Stomach (tissue), 19 donors: ENCODE measurements at places on chromosomes 2 and 18.

DNA sequence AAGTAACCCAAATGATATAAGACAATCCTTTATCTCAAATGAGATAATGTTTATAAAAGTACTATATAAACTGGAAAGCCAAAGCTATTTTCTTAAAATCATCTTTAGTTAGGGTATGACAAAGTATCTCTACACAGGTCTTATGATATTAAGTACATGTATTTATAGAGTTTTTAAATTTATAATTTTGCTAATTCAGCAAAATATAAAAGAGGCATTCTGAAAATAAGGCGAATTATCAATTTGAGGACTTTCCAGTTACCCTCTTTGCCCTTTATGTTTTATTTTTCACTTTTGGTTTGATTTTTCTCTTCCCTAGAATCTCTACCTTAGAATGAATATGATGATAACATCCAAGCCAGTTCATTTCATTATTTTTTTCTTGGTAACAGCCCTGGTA, 115.2 kb downstream of the ZNF521 start:
- DNase-seq = no peak

DNA sequence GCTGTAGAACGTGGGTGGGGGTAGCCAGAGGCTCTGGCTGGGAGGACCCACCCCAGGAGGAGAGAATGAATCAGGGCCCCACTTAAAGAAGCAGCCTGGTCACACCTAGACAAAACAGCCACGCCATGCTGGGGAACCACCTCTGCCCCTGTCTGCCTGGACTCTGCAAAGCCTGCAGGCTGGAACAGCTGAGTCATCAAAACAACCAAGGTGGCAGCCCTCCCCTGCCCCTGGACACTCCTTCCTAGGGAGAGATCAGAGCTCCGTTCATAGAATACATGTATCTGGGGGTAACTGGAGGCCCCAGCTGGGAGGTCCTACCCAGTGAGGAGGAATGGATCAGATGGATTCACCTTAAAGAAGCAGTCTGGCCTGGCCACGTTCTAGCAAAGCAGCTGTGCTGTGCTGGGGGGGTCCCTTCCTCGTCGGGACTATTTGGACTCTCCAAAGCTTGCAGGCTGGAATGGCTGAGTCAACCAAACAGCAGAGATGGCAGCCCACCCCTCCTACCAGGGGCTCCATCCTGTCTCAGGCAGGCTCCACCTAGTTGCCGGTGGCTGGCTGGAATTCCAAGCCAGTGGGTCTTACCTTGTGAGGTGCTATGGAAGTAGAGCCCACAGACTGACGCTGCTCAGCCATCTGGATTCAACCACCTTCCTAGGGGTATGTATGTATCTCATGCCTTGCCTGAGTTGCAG, 50.5 kb upstream of the NT5C1B start:
- DNase-seq = no peak

DNA sequence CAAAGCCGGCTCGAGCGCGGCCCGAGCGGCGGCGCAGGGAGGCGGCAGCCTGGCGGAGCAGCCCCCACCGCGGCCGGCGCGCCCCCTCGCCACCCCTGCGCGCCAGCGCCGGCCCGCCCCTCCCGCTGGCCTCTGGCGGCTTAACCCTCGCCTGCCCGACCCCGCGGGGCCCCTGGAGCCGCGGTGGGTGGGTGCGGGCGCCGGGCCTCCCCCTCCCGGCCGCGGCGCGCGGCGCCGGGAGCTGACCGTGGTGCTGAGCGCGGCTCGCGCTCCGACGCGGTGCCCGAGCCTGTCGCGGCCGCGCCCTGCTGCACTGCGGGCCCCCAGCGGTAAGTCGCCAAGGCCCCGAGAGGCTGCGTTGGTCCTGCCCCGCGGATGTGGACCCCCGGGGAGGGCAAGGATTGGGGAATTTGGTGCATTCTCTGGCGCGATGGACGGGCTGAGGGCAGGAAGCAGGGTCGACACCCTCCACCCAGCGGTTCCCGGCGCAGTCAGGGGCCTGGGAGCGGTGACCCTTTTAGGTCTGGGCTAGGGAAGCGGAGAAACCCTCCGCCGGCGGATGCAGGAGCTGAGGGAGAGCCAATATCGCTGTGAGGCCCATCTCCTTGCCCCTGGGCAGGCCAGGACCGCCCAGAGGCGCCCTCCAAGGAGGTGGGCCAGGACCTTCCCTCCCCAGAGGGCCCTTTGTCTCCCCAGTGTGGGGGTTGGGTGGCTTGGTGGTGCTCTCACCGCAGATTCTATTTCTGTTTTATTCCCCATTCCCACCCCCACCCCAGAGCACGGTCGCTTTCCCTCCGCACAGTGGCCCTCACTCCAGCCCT, 923 bp downstream of the AMER3 start:
- DNase-seq = peak; percentile 81

DNA sequence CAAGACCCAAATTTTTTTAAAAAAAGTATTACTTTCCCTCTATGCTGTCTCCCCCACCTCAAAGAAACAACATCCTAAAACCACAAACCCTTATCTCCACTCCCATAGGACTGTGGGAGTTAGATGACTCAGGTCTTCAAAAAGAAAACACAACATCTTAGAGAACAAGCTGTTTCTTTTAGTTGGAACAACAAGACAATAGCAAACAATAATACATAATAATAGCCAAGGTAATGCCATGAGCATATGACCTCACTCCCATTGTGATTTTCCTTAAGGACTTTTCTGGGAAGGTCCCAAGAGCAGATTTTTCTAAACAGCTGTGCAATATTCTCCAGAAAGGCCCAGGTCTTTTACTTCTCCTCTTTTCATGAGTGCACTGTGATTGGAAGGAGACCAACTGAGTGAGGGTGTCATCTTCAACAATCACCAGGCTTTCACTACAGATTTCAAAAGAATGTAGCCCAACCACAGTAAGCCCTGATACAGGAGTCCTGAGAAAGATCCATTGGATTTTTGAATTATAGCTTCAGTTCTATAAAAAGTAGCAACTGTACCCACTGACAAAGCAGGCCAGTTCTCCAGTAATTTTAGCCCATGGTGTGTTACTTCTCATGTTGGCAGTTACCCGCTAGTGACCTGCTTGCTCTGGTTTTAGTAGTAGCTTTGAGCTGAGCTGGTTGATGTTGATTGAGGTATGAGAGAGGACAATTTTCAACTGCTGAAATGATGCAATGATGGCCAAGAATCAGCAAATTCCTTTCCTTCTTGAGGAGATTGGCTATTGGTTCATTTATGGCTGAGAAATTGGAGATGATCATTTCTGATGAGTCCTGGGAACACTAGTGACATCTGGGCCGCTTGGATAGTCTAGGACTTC, 144.5 kb upstream of the TCF4 start:
- DNase-seq = no peak

- DNase-seq = peak; percentile 87
Observed at GRCh38 chr2:105600949-105601794, 143.5 kb upstream of the NCK2 start.
